ENCODE measurements at places on chromosomes 12 and 14. TPM values are rescaled to one million over a fixed set of nuclear protein-coding genes. Genes with fewer than 3 reads are reported as not detected.

RNASE3 gene
- total RNA-seq: not detected

SLC38A1 gene
- 151 TPM for total RNA-seq

TC2N gene
- total RNA-seq: under 0.01 TPM

ADCY4 gene
- total RNA-seq: 34.2 TPM

OR10P1 gene
- total RNA-seq: not detected

SPRING1 gene
- 47.5 TPM for total RNA-seq

SLCO1B1 gene
- not detected for total RNA-seq

TDRD9 gene
- 1.1 TPM for total RNA-seq

DPPA3 gene
- not detected for total RNA-seq

NANOG gene
- total RNA-seq: not detected

TAS2R31 gene
- total RNA-seq: 12.6 TPM

SCN8A gene
- 21.8 TPM for total RNA-seq

SLC38A4 gene
- 0.07 TPM for total RNA-seq

CLEC4E gene
- not detected for total RNA-seq

SIX6 gene
- total RNA-seq: not detected

CMA1 gene
- total RNA-seq: not detected

PLBD1 gene
- total RNA-seq: 1.0 TPM

CATSPERB gene
- total RNA-seq: not detected

ARL6IP4 gene
- total RNA-seq: 166 TPM

C14orf132 gene
- total RNA-seq: 6.0 TPM

JKAMP gene
- total RNA-seq: 88.8 TPM

SLC17A8 gene
- not detected for total RNA-seq

KLRK1 gene
- not detected for total RNA-seq

SLC7A7 gene
- total RNA-seq: 14.7 TPM

TAS2R10 gene
- total RNA-seq: 1.1 TPM
